ENCODE measurements at places on chromosomes 4 and X. TPM values are rescaled to one million over a fixed set of nuclear protein-coding genes. Genes with fewer than 3 reads are reported as not detected.

The HHIP gene
- 16.0 TPM for total RNA-seq

The ADGRG2 gene
- total RNA-seq: 0.18 TPM

The KCTD8 gene
- 1.1 TPM for total RNA-seq

The GPR78 gene
- 2.0 TPM for total RNA-seq

The TMSB15B gene
- 7.6 TPM for total RNA-seq

The CABS1 gene
- not detected for total RNA-seq

The MID1 gene
- 18.0 TPM for total RNA-seq

The RHOXF1 gene
- total RNA-seq: not detected

The KLHL34 gene
- total RNA-seq: not detected
